GM12864 (cell line): ENCODE measurements at places on chromosomes 1 and 21.

DNA sequence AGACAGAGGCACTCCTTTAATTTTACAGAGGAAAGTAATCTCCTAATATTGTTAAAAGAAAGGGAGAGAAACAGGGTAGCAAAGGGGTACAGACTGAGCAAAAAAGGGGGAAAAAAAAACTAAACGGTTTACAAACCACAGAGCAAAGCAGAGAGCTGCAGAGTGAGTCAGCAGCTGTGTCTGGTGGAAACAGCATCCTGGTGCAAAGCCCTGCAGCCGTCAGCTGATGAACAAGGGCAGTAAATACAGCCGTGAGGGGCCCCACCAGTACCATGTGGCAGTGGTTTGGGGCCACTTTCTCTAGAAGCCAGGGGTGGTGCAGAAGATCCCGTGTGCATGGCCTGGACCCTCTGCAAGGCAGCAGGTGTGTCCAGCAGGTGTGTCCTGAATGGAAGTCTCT, 111.3 kb downstream of the ERG start:
- no peak for DNase-seq

DNA sequence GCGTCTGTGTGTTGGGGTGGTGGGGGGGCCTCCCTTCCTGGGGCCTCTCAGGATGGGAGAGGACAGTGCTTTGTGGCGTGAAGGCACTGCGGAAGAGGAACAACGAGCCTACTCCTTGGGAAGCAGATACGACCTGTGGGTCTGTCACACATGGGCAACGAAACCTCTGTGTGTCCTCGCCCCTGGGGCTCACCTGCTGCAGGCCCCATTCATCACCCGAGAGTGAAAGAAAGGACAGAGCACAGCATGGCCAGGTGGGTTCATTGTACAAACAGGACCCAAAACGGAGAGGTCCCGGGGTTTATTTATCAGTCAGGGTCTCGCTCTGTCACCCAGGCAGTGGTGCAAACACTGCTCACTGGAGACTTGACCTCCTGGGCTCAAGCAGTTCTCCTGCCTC, 40.1 kb upstream of the LIN9 start:
- no peak for DNase-seq

DNA sequence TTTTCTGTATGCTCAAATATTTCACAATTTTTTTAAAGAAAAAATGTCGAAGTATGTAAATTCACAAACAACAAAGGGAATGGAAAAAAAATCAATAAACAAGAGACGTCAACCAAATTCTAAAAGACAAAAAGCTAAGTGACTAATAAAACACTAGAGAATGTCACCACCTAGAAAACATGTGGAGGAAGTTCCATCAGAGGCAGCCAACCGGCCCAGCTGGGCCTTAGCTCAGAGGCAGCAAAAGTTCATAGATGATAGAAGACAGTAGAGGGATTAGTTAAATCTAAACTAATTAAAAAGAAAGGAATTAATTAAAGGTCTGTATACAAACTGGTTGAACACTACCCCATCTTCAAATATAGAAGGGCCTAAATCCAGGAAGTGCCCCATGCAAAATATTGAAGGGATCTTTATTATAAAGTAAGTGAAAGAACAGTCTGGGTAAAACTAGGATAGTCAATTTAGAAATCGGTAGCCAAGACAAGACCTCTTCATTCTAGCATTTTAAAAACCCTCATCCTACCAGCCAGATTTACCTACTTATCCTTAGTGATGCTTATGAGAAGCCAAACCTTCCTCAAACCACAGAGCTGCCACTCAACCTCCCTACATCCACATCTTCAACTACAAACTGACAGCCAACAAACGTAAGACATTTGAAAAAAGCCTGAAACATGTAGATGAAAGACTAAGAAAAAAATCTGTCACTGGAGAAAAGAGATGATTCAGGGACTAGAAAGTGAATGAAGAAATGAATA, 23.7 kb downstream of the MRPL39 start:
- DNase-seq: no peak

DNA sequence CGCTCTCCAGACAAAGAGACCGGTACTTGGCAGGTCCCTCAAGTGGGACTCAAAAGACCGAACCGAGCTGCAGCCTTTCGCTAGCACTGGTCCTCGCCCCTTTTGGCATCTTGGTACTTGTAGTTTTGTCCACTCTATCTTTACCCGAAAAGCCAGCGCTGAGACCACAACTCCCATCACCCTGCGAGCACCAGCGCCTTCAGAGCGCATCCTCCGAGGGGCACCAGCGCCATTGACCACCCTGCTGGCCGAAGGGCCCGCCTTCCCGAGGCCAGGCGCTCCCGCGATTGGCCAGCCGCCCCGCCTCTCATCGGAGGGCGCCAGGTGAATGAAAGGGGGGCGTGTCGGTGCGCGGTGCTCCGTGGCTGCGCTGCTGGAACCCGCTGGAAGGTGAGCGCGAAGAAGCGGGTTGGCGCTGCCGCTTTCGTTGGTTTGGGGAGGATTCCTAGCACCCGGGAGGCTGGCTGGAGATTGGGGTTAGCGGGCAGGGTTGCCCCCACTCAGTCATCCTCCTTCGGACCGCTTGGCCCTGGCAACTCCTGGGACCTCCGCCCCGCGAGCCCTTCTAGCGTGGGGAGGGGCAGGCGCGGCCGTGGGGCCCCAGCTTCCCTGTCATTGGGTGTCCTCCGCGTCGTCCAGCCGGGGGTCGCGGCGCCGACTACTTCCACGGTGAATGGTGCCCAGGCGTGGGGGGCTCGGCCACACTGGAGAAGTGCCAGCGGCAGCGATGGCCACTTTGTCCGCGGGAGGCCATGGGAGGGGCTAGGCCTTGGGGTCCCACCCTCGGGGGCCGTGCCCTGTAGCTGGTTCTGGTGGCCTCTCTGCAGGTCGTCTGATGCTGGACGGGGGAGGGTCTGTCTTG, at the start of gene ZBTB8B:
Gene ZBTB8B, plus strand, starts transcription at position 357 of the 862 bp plus-strand sequence. CDS start 5,553 bp downstream, outside the sequence.
- no peak for DNase-seq

DNA sequence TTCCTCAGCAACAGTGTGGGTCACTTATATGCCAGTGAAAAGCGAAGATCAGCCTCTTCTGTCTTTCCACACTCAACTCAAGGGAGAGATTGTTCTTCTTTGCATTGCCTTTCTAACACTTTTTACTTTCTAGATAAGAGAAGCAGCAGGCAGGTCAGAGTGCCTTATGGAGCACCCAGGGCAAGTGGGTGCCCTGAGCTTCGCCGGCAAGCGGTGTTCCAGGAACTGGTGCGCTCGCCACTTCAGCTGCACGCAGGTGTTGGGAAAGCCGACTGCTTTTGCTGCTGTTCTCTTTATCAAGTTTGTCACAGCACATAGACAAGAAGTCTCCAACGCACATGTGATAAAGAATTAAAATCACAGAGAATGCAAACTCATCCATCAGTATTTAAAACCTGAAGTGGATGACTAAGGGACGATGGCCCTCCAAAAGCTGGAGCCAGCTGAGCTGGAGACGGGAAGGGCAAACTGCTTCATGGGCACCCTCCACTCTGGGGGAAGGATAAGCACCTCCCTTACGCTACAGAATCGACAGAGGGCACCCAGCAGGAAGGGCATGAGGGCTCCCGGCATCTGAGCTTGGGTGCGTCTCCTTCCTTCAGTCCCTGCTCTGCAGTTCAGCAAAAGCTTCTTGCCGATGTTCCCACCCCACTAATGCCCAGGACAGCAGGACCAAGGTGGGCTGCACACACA, 20.7 kb downstream of the UBE2G2 start:
- DNase-seq: no peak

DNA sequence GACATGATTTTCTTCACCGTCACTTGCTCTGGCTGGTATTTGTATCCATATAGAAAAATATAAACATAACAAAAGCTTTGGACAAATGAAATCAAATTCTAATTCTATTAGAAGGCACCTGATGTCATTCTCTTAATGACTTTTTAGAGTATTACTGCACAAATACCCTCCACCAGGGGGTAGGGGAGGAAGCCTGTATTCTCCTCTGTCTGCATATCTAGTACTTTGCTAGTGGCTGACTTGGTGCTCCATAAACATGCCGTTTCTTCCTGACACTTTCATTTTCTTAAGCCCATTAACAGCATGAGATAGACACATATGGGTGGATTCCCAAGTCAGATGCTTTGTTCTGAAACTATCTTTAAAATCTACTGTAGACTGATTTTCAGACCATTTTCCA, 20.6 kb upstream of the KCNJ15 start:
- DNase-seq: no peak

DNA sequence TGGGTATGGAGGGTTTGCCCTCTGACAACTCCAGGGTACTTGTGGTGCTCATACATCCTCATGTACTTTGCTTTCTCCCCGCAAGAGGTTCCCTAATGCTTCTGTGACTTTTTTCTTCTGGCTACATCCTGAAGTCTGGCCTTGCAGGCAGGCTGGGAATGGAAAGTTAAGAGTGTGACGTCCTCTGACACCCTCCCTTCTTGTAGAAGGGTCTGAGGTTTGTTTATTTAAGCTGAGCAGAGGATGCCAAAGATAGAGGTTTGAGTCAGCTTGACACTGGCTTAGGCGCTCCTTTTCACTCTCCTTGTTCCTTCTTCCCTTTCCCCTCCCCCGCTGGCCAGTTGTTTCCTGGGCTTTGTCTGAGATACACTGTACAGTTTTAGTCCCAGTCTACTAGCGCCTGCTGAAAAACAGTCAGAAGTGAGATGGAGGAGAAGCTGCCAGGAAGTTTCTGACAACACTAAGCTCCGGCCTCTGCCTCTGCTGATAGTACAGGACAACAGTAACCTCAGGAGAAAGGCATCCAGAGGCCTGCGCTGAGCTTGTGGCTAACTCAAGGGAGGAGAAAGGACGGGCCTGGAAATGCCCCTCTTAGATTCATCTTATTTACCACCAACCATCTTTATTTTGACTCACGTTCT, at the start of gene MACF1:
Gene MACF1, plus strand, starts transcription at position 255 of the 641 bp plus-strand sequence. Its CDS starts 328 bp downstream, at position 583.
- no peak for DNase-seq
